ENCODE measurements at places on chromosomes 11 and 22.

DNA sequence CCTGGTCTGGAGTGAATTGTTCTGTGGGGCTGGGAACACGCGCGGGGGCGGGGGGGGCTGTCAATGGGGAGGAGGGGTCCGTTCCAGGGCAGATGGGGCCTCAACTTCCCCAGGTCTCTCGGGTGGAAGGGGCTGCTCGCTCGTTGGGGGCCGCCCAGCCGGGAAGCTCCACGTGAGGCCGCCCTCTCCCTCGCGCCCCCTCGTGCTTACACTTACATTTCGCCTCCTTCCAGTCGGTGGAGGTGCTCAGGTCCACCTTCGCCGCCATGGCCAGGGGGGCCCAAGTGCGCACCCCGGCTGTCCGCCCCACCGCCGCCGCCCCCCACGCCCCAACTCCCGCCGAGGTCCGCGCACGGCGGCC, 452 bp downstream of the MACROD1 start:
- ATAC-seq: peak; percentile 6

GRCh38 chr22:49368221-49368975, 459.3 kb downstream of the BRD1 start:
- no peak for ATAC-seq

DNA sequence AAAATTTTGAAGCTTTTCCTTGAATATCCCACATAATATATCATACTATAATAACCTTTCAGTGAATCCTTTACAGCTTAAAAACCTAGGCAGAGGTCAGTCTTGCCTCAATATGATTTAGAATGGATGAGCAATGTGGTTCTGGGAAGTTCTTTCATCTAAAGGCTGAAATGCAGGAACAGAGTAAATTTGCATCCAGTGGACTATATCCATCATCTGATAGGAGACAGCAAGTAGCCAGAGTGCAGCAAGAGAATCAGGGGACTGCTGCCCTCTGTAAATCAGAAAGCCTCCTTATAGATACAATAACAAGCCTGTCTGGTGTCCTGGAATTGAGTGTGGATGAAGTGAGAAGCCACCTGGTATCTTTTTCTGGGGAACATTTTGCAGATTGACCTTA, 748.3 kb upstream of the CCDC90B start:
- ATAC-seq: no peak

GRCh38 chr11:75422248-75423231, 10.5 kb downstream of the KLHL35 start:
- ATAC-seq: no peak

- no peak for ATAC-seq
Observed at GRCh38 chr11:1571760-1572196, 293 bp downstream of the DUSP8 start.

DNA sequence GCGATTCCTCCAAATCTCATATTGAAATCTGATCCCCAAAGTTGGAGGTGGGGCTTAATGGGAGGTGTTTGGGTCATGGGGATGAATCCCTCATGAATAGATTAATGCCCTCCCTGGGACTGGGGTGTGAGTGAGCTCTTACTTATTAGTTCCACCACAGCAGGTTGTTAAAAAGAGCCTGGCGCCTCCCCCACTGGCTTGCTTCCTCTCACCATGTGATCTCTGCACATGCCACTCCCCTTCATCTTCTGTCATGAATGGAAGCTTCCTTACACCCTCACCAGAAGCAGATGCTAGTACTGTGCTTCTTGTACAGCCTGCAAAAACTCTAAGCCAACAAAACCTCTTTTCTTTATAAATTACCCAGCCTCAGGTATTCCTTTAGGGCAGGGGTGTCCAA, 8.8 kb downstream of the RRAS2 start:
- no peak for ATAC-seq

DNA sequence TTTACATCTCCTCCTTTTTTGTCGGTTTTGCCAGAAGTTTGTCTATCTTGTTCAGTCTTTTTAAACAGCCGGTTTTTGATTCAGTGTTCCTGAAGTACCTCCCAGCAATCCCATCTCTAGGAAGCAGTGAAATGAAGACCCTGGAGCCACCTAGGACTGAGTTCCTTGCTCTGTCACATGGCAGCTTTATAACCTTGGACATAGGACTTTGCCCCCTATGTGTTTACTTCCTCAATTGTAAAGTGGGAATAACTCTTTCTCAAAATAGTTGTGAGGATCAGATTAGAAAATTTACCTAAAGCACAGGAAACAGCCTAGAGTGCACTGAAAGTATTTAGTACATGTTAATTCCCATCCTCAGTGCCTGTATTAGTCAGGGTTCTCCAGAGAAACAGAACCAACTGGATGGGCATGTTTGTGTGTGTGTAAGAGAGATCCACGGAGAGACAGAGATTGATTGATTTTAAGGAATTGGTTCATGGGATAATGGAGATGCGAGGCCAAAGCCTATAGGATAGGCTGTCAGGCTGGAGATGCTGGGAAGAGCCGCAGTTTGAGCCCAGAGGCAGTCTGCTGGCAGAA, 20.0 kb downstream of the FAM83F start:
- no peak for ATAC-seq

DNA sequence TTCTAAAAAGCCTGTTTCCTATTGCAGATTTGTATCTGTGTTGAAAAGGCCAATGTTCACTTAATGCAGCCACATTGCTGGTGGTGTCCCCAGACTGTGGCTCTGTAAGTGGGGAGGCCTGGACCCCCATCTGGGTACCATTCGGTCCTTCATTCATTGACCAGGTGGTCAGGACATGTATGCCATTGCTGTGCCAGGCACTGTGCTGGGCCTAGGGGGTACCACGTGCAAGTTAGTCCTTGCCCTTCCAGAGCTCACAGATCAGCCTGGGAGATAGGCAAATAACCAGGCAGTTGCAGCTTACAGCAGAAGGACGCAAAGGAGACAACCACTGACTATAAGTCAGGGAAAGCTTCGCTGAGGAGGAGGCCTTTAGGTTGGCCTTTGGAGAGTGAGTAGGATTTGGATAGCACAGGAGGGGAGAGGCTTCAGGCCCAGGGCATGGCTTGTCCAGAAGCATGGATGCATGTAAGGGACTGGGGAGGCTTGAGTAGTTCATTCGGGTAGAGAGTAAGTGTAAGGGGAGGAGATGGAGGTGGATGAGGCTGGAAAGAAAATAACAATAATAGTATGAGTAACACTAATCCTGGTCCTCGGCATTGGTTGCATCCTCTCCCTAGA, 5.0 kb downstream of the PRDM11 start:
- no peak for ATAC-seq

DNA sequence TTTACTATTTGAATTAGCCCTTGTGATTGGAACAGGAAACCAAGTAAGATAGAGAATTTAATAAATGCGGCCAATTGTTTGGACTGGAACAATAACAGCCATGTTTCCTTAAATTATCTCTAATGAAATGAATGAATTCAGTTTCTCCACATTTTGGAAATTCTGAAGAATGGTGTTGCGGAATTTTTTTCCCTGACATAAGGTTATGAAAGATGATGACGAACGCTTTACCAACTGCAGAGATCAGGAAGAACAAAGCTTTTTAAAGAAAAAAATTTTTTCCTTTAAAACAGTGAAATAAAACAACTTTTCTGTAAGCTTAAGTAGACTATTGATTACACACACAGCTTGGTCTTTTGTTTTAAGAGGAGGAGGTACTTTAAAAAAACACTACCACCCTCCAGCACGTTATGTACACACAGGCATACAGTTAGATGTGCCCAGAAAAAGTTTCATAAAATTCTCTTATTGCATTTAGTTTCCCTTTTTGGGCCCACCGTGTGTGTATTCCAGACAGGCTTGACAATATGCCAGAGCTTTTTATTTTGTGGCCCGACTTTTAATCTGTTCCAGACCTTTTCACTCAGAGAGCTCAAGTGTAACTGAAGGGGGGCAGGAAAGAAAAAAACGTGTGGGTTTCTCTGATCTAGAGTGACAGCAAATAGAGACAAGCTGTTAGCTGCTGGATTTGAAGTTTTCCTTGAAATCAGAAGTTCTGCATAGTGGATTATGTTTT, 77.3 kb downstream of the YAP1 start:
- ATAC-seq: peak; percentile 31

DNA sequence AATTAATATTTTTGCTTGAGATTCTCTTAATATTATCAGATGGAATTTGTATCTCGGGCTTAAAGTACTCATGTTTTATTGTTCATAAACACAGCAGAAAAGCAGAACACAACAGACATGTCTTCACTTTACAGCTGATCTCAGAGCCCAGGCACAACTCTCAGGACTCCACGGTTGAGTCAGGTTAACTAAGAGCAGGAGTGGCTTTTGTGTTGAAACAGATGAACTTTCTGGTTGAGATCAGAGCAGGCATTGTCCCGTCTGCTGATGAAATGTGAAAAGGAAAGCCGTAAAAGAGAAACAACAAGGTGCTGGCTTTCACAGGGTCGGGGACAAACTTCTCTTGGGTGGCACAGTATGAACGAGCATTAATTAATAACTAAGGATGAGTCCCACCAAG, 49.0 kb downstream of the JHY start:
- no peak for ATAC-seq

DNA sequence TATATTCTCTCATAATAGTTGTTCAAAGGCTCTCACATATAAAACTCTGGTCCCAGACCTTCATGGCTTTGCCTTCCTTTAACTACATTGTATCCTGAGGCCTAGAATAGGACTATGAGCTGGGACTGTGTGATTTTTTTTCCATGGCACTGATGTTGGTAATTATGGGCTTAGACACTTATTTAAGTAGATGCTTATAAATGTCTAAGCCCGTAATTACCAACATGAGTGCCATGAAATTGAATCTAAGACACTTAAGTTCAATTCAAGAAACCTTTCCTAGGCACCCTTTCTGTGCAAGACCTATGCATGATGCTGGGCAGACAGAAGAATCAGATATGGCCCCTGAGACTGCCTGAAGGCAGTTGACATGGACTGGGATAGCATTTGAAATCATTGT, 63.0 kb downstream of the P4HA3 start:
- no peak for ATAC-seq
